ENCODE measurements at places on chromosomes 2 and 18.

- DNase-seq = no peak
Measured at GRCh38 chr2:240987588-240987987, 10.8 kb upstream of the SNED1 start.

DNA sequence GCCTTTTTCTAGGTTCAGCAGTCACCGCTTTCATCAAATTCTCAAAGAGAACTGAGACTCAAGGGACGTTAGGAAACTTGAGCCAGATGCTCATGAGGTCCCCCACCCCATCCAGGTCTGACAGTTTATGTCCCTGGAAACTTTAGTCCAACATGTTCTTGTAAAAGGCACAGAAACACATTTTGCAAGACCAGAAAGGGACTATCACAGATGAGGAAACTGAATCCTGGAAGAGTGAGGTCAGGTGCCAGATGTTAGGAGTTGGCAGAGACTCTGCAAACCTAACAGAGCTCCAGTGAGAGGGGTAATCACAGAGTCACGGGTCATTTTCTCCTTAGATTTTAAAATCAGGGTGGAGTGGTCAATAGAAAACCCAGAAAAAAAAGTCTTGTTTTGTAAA, 76.6 kb downstream of the RDH14 start:
- no peak for DNase-seq

- DNase-seq = no peak
Measured at GRCh38 chr18:79954791-79955190, 3.3 kb upstream of the SLC66A2 start.

GRCh38 chr18:35495536-35496314, 2.0 kb downstream of the INO80C start:
- no peak for DNase-seq

- DNase-seq = no peak
Measured at GRCh38 chr2:147538088-147538487, 306.7 kb upstream of the ACVR2A start.

GRCh38 chr2:203623096-203623495, 83.3 kb upstream of the CD28 start:
- DNase-seq = no peak

DNA sequence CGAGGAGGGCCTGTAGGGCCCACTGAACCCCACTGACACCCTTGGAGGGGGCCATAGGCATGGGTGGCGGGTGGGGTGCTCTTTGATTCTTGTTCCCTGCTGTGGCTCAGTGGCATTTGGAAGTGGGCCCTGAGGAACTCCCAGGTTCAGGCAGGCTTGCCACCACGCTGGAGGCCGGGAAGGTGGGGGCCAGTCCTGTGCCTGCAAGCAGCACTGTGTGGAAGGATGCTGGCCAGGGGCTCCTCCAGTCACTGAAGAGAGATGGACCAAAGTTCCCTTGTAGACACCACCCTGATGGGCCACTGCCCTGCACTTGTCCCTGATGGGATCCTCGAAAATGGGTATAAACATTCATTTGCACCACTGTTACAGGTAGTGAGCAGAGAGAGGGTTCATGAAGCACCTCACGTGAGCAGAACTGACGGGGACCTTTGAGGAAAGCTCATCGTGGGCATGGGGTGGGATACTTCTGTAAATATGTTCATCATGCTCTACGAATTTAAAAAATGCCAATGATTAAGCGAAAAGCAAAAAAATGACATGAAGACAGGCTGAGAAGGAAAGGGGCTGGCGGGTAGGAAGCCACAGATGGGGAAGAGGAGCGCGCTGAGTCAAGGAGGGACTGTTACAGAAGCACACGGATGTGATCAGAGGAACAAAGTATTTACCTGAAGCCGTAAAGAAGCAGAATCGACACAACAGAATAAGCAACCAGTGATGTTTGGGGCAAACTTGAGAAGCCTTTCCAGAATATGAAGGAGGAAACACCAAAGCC, 45.2 kb upstream of the ASB1 start:
- DNase-seq = no peak

GRCh38 chr2:218713922-218714321, 3.3 kb downstream of the TTLL4 start:
- DNase-seq = no peak

DNA sequence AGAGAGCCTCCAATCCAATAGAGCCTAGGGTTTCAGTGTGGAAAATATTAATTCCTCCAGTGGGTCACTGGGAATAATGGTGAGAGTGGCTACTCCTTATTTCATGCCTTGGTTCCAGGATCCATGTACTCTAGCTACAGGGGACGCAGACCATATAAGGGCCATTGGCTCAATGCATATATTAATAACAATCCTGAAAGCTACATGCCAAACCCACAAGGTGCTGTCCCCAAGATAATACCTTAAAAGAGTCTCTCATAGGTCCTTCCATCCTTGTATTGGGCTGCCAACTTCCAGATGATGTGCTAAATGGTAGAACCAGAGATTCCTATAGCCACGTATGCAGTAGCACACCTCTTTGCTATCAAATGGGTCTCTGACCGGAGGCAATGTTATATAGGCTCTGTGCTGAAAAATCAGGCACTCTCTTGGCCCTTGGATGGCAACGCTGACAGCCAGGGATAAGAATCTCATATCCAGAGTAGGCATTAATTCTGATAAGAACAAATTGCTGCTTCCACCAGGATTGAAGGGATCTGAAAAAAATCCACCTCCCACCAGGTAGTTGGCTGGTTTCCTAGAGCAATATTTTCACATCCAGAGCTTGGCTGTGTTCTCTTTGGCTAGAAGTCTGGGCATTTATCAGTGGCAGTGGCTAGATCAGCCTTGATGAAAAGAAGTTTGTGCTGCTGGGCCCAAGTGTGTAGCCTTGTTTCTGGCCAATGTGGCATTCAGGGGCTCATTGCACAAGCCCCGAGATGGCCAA, 218.1 kb upstream of the MGAT5 start:
- no peak for DNase-seq

- DNase-seq = no peak
Measured at GRCh38 chr2:105515581-105516415, 116.9 kb upstream of the FHL2 start.

GRCh38 chr2:186065491-186065890, 326.9 kb downstream of the FSIP2 start:
- no peak for DNase-seq

DNA sequence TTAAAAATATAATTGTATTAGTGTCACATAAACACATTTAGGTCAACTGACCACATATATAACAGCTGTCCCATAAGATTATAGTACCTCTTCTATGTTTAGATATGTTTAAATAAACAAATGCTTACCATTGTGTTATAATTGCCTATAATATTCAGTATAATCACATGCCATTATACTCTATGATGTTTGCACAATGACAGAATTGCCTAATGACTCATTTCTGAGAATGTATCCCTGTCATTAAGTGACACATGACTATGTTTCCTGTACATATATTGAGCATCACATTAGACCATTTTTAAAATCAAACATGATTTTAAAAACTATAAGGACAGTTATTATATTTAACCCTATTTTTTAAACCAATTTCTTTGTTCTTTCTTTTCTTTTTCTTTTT, 89.8 kb downstream of the HS6ST1 start:
- peak; percentile 78 for DNase-seq

DNA sequence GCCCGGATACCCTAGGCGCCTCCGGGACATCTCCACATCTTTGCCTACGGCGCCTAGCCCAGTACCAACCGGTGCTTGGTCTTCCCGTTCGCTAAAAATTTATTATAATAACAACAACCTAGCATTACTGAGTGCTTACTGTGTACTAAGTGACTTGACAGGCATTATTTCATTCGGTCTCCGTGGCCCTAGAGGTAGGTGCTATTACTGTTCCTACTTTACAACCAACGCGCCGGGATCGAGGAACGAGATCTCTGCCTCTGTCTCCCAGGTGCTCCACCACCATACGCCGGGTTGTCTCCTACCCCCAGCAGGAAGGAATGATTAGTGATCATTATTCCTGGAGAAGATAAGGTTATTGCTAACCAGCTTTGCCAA, 657 bp upstream of the BIN1 start:
- DNase-seq = no peak

DNA sequence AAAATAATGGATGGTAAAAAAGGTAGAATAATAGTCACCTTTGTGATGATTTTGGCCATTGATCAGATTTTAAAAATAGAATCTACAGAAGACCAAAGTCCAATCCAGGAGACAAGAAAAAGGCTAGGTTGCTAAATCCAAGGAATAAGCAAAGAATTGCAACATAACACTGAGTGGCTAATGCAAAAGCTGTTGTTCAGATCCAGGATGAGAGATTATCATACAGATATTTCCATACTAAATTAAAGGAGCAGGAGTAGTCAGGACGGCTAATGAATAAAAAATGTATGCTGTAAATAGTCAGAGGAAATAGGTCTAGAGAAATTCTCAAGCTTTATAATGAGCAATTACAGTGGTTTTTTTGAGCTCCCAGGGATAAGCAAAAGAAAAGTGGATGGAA, 745.9 kb upstream of the ACVR2A start:
- no peak for DNase-seq

- no peak for DNase-seq
Measured at GRCh38 chr2:155427470-155427869, 729.0 kb downstream of the KCNJ3 start.

DNA sequence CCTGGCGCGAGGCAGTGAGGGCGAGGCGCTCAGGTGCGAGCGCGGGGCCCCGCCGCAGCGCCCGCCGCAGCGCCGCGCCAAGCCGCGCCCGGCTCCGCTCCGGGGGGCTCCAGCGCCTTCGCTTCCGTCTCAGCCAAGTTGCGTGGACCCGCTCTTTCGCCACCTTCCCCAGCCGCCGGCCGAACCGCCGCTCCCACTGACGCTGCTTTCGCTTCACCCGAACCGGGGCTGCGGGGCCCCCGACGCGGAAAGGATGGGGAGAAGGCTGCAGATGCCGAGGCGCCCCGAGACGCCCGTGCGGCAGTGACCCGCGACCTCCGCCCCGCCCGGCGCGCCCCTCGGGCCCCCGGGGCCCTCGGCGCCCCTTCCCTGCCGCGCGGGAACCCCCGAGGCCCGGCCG, 328 bp upstream of the INHBB start:
- no peak for DNase-seq

DNA sequence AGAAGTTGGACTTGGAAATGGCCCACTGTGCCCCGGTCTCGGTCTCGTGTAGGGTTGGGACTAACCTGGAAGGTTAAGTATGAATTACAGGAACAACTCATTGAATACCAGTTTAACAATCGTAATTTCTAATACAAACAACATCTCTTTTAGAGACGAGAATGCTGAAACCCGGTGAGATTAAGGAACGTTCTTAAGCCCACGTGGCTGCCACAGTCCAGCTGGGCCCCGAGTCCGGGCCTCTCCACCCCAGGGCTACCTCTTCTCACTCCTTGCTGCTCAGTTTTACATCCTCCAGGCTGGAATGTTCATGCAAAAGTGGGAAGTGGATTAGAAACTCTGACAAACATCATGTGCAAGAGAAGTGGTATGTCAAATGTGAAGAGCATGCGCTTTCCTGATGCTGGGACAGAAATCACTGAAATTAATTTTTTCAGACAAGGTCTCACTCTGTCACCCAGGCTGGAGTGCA, 29.4 kb downstream of the NGEF start:
- no peak for DNase-seq

- no peak for DNase-seq
Measured at GRCh38 chr2:44103639-44104038, 65.0 kb upstream of the PPM1B start.

DNA sequence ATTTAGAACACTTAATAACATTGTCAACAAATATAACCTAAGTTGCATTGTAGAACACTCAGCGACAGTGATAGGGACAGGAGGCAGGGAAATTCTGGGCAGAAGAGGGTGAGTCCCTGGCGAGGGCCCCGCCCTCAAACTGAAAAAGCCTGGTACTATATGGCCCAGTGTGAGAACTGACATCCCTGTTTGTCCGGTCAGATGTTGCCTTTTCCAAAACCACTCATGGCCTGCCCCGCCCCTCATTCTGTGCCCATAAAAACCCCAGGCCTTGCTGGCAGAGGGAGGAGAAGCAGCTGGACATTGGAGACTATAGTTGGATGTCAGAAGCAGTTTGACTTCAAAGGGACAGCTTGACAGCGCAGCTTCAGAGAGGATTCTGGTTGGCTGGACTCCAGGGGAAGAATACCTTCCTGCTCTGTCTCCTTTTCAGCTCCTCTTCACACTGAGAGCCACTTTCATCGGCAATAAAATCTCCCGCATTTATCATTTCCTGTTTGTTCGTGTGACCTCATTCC, 47.0 kb downstream of the FAM117B start:
- DNase-seq = no peak

- no peak for DNase-seq
Measured at GRCh38 chr2:181947273-181947672, 38.4 kb upstream of the PPP1R1C start.

DNA sequence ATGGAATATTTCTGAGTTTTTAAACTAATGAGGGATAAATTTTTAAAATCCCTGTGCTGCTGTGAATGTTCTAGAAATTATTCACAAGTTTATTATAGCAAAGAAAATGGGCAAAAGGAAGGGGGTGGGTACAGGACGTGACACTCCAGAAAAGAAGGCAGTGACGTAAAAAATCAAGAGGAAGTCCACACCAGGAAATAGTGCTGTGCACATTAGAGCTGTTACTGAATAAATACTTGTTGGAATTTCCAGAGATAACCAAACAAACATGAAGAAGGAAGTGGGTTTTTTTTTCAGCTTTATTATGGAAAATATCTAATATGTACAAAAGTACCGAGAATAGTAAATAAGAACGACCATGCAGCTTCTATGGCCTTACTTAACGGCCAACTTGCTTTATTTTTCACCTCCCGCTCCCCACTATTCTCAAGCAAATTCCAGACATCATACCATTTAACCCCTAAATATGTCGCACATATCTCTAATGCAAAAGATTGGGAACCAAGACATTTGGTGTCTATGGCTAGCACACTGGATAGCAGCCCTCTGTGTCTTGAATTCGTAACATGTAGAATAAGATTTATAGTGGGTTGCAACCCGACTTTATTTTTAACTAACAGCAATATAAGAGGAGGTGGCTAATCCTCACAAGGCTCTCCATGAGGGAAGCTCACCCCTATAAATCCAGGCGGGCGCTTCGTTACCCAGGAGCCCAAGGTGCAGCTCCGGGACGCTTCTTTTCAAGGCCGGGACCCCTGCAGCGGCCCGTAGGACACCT, 580 bp upstream of the NDUFV2 start:
- peak; percentile 55 for DNase-seq

- DNase-seq = no peak
Measured at GRCh38 chr18:3306391-3306790, 44.5 kb downstream of the MYL12B start.

GRCh38 chr18:45539491-45539891, 75.8 kb upstream of the SLC14A2 start:
- no peak for DNase-seq

- no peak for DNase-seq
Measured at GRCh38 chr18:80218341-80219227, 28.7 kb downstream of the PARD6G start.

- peak; percentile 18 for DNase-seq
Measured at GRCh38 chr18:72871091-72871490, 3.3 kb upstream of the NETO1 start.

GRCh38 chr2:27621524-27621923, 7.3 kb downstream of the CCDC121 start:
- no peak for DNase-seq

DNA sequence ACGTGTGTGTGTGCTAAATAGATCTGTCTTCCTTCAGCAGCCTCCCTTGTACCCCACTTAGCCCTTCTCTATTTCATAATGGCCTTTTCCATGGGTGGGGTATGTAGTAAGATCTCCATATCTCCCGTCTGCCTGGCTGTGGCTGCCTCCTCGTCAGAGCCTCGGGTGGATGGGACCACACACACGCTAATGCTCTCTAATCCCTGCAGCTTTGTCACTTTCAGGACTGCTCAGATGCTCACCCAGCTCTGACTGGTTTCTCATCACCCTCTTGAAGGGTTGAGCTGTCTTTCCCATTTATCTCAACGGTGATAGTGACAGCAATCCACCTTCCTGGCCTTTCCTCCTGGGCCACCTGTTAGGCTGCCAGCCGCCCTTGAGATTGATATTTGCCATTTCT, 95.3 kb downstream of the DCC start:
- no peak for DNase-seq

All from NCI-H748 treated with DMSO at 0.1 percent for 48 hours (cell line).